ENCODE measurements at places on chromosomes 7 and 10.

DNA sequence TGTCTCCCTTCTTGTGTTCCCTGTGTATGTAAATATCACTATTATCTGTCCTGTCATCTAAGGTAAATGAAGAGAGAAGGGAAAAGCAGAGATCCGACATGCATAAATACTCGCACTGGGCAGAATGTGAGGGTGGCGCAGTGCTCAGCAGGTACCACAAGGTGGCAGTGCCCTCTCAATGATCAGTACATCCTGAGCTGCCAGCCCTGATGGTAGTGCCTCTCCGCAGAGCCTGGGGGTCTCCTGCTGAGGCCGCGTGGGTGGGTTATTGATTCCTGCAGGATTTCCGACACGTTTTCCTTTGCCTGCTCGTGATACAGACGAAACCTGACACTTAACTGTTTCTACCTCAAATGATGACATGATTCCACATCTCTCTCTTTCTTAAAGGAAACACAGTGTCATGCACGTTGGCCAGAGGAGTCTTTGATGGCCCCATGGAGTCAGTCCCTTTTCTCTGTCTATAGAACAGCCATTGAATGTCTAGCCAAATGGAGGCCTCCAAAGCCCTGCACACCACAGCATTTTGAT lies 19.8 kb downstream of the RGR start:
- peak; percentile 74 for DNase-seq

DNA sequence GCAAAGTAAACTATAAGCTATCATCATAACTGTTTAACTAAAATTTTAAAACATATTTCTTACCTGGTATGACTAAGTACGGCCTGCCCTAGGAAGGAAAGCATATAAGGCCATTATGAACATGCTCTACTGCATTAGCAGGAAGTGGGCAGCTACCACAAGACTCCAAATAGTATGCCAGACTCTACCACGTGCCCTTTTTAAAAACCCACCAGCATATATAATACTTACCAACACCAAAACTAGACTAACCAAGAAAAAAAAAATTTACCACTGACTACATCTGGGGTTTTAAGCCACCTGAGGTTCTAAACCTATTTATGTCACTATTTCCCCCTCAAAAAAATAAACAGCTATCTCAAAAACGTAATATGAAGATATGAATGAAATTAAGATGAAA lies 30.1 kb downstream of the NUDCD3 start:
- no peak for DNase-seq

GRCh38 chr7:158548726-158549125 lies 38.9 kb downstream of the PTPRN2 start:
- DNase-seq, result no peak

- DNase-seq, result no peak
These were observed 279.9 kb downstream of the NEBL start for GRCh38 chr10:20616918-20617810.

DNA sequence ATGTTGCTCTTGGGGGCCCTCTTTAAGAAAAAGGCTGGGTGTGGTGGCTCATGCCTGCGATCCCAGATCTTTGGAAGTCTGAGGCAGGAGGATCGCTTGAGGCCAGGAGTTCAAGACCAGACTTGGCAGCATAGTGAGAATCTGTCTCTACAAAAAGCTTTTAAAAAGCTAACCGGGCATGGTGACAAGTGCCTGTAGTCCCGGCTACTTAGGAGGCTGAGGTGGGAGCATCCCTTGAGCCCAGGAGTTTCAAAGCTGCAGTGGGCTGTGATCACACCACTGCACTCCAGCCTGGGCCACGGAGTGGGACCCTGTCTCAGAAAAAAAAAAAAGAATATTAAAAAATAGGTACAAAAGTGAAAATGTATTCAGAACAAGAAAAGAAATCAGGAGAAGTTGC lies 38.1 kb upstream of the SLC39A12 start:
- no peak for DNase-seq
